ENCODE measurements at places on chromosomes 2 and 18.

- no peak for DNase-seq
These were observed 89.9 kb downstream of the ERBB4 start for GRCh38 chr2:212448698-212449097.

DNA sequence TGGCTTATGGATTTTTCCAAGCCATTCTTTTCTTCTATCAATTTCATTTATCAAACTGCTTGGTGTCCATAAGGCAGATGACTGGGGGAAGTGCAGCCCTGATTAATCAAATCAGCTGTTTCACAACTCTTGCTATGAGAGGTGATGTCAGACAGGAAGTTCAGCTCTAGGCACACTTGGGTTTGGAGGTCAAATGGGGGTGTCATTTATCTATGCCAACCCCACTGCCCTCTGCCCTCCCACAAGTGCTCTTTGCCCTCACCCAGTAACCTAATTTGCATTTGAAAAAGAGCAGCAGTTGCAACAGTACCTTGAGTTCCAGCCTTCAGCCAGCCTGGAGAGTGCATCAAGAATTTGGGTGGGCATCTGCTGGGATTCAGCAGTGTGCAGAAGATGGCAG lies 431.3 kb upstream of the SPRED2 start:
- no peak for DNase-seq

GRCh38 chr18:47149457-47150028 lies 757 bp downstream of the HDHD2 start:
- no peak for DNase-seq

- DNase-seq: peak; percentile 10
These were observed 1167.9 kb downstream of the DSC3 start for GRCh38 chr18:29874519-29875098.

DNA sequence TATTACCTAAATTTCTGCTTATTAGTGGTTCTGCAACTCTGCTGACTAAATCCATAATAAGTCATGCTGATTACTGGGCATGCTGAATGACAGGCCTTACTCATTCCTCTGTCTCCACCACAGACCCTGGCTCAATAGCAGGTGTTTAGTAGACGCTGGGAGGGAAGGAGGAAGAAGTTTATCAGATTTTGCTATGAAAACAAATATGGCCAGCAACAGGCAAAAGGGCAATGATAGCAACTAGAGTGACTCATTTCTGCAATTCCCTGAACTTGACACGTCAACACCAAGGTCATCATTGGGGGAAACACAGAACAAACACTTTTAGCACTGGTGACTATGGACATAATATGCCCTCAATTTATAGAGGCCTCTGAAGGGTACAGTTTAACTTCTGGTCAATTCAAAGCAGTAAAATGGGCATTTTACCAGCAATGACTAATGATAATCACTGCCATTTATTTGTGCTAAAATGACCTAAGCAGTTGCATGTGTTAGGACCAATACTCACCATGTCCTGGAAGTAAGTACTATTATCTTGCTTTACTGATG lies 35.2 kb downstream of the TMEM163 start:
- DNase-seq: no peak

DNA sequence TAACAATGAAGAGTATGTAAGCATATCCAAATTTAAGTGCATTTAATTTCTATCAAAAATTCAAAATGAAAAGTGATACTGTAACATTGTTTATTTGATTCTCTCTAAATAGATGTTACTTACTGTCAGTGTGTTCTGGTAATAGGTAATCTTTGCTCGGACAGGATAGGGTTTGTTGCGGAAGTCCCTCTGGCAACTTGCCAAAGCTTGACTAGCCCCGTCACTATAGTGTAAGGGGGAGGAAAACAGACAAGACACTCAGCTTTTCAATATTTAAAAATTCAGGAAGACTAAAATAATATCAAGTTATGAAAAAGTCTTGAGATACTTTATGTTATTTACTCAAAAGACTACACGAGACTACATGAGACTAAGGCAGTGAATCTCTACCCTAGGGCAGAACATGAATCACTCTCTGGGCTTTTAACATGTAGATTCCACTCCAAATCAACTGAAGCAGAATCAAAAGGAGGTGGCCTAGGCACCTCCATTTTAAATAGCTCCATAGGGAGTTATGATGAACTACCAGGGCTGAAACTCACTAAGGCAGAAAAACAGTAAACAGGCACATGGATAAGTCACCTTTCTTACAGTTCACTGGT lies 5.9 kb downstream of the LMAN1 start:
- no peak for DNase-seq

GRCh38 chr18:31192086-31192776 lies 29.6 kb upstream of the DSC1 start:
- DNase-seq: no peak

- DNase-seq: no peak
These were observed 460.4 kb upstream of the ZNF804A start for GRCh38 chr2:184137955-184138354.

DNA sequence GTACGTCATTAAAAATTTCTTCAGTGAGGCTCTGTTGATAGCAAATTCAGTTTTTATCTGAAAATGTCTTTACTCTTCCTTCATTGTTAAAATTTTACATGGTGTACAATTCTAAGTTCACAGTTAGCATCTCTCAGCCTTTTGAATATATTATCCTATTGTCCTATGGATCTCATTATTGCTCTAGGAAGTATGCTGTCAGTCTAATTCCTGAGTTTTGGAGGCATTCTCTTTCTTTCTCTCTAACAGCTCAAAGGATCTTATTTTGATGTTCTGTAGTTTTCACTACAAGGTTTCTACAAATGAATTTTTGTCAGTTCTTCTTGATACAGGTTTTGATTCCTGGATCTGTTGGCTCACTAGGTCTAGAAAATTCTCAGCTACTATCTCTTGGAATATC lies 2.9 kb upstream of the ACMSD start:
- DNase-seq: no peak

DNA sequence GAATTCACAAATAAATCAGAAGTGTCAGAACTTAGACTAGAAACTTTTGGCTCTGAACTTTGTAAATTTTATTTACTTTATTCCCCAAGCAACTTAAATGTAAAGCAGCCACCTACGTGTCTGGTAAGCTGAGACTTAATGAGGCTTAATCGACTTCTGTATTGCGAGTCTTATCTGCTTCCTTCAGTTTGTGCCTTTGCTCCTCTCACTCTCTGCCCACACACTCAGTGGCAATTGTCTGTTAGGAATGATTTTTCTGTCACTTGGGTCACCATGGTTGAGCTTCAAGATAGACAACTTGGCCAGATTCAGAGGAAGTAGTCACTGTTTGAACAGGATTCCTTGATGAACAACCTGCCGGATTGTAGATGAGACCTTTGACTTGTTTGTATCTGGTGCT lies 691.4 kb upstream of the FSHR start:
- no peak for DNase-seq

- DNase-seq: peak; percentile 4
These were observed 90.3 kb upstream of the MAP3K20 start for GRCh38 chr2:172985139-172985892.

DNA sequence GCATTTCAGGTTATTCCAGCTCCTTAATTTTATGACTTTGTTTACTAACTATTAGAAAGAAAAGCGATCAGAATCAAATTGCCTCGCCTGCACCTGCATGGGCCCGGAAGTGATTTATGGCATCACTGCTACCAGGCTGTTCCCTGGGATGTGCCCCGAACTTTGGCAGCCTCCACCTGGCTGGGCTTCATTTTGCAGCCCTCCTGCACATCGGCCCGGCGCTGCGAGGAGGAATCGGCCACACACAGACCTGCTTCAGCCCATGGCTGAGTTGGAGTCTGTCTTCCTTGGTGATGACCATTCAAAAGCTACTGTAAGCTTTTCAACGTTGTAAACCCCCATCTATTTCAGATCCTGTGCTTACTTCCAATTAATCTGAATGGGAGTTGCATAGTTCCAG lies 638.0 kb downstream of the RNF144A start:
- no peak for DNase-seq

DNA sequence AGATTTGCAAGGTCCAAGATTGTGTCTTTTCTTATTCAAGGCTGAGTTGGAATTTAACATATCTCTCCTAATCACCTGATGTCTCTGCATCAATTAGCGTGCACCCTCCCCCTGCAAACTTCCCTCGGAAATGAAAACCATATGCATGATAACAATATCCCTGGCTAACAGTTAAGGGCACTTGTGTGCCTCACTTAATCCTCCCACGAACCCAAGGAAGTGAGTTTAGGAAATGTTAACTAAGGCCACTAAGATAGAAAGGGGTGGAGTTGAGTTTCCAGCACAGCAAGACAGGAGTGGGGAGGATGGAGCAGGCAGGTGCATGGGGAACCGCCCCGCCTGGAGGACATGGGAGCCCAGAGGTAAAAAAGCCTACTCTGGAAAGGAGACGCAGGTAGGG lies 52.4 kb upstream of the PTMA start:
- DNase-seq: no peak

DNA sequence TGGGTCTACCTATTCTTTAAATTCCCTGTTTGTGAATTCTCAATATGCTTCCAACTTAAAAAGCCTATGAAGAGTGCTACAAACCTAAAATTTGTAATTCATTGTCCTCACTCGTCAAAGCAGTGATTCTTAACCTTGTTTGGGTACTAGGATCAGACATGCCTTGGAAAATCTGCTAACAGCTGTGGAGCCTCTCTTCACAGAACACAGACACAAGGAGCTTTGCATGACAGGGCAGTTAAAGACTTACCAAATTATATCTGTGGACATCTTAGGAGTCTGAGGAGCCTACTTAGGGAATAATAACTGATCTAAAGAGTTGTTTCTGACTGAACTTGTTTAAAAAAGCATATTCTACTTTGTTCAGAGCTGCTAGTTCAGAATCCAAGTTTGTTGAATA lies 38.1 kb downstream of the TMEM87B start:
- DNase-seq: no peak

DNA sequence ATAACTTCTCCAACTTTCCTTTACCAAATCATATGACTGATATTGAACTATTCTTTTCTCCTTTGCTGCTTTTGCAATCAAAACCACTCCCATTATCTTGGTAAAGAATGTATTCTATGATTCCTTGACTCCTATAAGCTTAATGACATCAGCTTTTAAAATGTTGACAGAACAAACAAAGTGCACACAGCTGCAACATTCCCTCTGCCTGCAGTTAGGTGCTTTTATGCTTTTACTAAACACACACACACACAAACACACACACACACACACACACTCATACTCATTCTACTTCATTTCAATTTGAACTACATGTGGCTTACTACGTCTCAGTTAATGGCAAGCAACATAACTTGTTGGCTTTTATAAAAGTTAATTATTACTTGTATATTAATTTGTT lies 946.6 kb downstream of the DPP10 start:
- DNase-seq: no peak

- peak; percentile 50 for DNase-seq
These were observed 32.2 kb downstream of the TMEFF2 start for GRCh38 chr2:192162392-192163042.

DNA sequence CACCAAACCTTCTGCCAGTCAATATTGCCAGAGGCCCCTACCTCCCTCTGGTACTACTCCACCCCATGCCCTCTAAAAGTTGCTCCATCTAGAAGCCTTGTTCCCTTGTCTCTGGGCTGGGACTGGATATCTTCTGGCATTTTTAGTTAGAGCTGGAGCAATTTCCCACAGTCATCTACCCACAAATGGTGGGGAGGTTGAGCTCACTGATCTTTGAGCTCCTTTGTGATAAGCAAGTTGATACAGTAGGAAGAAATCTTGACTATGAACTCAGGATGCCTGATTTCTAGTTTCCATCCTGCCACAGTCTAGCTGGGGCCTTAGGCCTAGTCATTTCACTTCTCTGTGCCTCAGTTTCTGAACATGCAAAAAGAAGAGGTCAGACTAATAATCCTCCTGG lies 155.0 kb downstream of the MAIP1 start:
- DNase-seq: no peak

GRCh38 chr18:52409727-52410126 lies 69.7 kb downstream of the DCC start:
- no peak for DNase-seq

- DNase-seq: no peak
These were observed 11.5 kb upstream of the CNOT11 start for GRCh38 chr2:101241158-101241557.

DNA sequence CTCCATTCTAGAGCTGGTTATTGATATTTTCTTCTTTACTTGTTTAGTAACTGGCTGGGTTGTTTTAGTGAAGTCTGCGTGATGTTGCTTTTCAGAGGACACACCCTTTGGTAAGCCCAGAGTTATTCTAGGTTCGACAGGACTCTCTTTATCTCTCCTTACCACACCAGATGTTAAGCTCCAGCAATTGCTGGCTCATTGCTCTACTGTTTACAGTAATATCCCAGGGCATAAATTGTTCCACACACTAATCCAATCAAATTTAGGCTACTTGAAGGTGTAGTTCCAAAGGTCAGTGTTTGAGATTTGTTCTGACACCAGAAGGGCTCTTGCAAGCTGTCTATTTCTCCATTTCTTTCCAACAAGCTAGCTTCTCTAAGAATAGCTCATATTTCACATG lies 506.6 kb downstream of the NR4A2 start:
- DNase-seq: no peak

DNA sequence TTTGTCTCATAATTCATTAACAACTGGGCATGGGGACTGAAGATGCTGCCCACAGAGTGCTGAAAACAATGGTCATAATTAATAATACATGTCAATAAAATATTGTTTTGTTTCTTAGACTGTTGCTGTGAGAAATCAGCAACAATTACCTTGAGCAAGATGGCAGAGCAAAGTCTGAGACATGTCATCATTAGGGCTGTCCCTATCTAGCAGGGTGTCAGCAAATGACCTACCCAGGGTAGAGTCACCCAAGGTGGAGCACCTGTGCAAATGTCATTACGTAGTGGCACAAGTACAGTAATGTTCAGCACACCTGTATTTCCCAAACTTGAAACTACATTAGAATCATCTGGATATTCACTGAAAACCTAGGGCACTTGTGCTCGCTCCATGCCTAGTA lies 10.6 kb upstream of the IL36A start:
- DNase-seq: no peak

- DNase-seq: no peak
These were observed 95.8 kb upstream of the SETBP1 start for GRCh38 chr18:44584900-44585299.

- DNase-seq: no peak
These were observed 232.9 kb upstream of the SIX3 start for GRCh38 chr2:44708661-44709000.

DNA sequence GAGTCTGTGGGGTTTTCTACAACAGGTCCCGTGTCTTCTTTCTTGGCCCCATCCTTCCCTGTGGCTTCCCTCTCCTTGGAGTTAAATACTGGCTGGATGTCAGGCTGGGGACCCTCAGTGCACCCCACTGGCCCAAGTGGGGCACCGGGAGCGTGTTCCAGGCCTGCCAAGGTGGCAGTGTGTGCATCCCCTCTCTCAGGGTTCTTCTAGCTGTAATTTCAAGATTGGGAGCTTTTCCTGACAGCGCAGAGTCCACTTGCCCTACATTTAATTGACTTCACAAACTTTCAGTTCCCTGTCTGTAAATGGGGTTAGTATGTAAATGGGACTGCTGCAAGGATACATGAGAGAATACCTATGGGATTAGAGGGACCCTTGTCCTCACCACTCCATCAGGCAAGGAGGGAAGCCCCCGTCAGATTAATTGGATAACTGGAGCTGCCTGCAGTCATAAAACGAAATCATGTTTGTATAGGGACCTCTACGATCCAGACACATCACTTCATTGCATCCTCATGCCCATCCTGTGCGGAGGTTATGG lies 66.6 kb downstream of the IL1R2 start:
- no peak for DNase-seq

Measured in HCT116 (cell line).